ENCODE measurements at places on chromosomes 4 and X.

DNA sequence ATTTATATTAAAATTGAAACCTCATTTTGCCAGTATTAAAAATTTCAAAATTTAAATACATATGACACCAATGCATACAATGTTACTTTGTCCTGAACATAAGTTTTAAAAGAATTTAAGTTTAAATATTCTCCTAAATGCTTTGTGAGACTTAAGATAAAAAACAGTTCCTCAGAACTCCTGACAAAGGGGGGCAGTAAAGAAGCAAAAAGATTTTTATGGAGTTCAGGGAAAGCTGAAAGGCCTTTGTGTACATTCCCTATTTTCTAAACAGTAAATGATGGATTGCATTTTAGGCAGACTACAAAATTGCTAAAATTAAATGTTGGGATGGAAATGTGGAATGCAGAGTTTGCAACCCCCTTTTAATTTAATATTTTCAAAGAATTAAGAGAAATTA is 81.7 kb downstream of the SNCA start:
- DNase-seq, result no peak

GRCh38 chr4:8141935-8142334 is 16.7 kb downstream of the ABLIM2 start:
- DNase-seq, result no peak

DNA sequence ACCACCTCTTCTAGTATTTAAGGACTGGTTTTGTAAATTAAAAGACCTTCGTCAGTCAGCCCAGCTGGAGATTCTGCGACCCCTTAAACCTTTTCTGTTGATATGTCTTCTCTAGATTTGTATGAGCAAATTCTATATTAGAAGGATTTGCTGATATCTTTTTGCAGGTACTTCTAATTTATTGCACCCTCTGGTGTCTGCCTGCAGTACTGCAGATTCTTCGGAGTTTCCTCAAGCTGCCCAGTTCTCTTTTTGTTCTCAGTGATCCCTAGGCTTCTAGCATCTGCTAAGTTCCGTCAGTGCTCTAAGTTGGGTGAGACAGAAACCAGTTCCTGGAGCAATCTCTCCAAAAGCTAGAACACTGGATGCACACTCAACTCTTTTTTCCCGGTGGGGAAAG is 545.2 kb downstream of the C4orf33 start:
- peak; percentile 46 for DNase-seq

DNA sequence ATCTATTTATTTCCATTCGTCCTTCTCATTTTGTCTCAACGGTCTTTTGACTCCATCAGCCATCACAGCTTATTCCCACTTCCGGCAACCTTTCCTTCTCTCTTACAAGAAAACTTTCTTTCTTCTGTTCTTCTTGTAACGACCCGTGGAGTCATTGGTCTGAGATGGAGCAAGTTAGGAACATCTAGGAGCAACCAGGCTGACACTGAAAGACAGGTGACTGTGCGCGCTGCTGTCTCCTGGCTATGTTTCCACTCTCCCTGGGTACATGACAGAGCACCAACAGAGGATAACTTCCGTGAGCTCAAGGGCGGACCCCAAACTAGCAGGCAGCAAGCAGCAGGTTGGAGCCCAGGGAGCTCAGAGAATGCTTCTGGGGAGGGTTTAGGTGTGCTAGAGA is 2.5 kb downstream of the FGF5 start:
- DNase-seq, result no peak

GRCh38 chrX:121733514-121733913 is 686.1 kb downstream of the GLUD2 start:
- no peak for DNase-seq

- no peak for DNase-seq
These were observed 521.1 kb downstream of the FSTL5 start for GRCh38 chr4:161642708-161643107.

- peak; percentile 99 for DNase-seq
These were observed at the start of gene RBPJ for GRCh38 chr4:26320538-26321372. Gene RBPJ (plus strand): TSS chr4:26321014. CDS start chr4:26321029, 15 bp downstream.

GRCh38 chr4:119124352-119124751 is 11.3 kb upstream of the MYOZ2 start:
- DNase-seq, result no peak

DNA sequence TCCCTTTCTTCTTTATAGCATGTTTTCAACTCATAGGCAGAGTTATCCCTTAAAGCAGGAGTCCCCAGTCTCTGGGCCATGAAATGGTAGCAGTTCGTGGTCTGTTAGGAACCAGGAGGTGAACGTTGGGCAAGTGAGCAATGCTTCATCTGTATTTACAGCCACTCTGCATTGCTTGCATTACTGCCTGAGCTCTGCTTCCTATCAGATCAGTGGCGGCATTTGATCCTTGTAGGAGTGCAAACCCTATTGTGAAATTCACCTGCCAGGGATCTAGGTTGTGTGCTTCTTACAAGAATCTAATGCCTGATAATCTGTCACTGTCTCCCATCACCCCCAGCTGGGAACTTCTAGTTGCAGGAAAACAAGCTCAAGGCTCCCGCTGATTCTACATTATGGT is 39.8 kb downstream of the DTHD1 start:
- no peak for DNase-seq

- no peak for DNase-seq
These were observed 20.8 kb downstream of the GRSF1 start for GRCh38 chr4:70818921-70819320.

- no peak for DNase-seq
These were observed 36.7 kb upstream of the HMX1 start for GRCh38 chr4:8908206-8908893.

DNA sequence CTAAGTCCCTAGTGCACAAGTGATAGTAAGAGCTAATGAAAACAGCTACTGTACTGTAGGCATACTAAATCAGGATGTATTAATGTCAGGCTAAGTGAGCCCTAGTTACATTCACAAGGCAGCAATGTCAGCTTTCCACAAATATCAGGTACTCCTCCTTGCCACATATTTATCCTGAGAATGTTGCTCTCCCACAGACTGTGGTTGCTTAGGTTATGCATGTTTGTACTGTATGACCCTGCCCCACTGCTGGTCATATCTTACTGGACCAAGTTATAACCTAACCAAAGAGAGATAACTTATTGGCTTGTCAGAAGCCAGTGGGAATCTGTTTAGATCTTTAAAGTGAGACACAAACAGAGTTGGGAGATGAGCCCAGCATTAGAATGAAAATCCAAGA is 241.0 kb downstream of the SLC39A8 start:
- DNase-seq, result no peak
